Cardiac septum (tissue), 1 donor: ENCODE measurements at places on chromosomes 1 and 21. TPM values are rescaled to one million over a fixed set of nuclear protein-coding genes. Genes with fewer than 3 reads are reported as not detected.

NTMT2 gene
- 2.0 TPM for total RNA-seq

DNA sequence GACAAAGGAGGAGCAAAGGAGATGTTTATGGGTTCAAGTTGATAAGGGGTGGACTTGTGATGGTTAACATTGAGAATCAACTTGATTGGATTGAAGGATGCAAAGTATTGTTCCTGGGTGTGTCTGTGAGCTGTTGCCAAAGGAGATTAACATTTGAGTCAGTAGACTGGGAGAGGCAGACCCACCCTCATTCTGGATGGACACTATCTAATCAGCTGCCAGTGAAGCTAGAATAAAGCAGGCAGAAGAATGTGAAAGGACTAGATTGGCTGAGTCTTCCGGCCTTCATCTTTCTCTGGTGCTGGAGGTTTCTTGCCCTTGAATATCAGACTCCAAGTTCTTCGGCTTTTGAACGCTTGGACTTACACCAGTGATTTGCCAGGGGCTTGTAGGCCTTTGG is 98.7 kb upstream of the DAB1 start:
- no peak for DNase-seq

DNA sequence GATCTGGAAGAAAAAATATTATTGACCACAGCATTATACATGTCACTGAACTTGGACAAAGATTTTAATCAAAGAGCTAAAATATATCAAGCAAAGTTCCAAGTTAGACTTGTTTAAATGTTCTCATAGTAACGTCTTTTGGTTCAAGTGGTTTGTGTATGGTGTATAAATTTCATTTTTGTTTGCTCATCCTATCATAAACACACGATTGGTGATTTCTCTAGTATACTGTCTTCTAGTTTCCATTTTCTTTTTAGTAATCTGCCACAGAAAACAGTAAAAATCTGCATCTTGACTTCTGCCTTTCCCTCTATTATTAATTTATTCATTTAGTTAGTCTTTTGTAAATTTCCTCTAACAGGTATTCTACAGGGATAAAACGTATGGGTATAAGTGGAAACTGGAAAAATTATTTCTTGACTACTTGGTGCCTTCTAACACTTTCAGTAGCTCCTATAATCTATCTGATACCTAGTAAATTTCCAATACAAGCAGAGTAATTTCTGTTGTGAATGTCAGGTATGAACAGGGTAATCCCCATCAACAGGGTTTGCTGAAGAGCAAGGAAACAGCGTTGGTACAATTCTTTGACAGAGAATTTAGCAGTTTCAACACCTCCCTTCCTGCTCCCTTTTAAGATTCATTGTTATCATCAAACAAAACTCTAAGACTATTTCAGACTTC is 268.0 kb downstream of the PTPRC start:
- DNase-seq, result no peak

GRCh38 chr1:84366786-84367185 is 31.5 kb upstream of the DNASE2B start:
- DNase-seq, result no peak

DNA sequence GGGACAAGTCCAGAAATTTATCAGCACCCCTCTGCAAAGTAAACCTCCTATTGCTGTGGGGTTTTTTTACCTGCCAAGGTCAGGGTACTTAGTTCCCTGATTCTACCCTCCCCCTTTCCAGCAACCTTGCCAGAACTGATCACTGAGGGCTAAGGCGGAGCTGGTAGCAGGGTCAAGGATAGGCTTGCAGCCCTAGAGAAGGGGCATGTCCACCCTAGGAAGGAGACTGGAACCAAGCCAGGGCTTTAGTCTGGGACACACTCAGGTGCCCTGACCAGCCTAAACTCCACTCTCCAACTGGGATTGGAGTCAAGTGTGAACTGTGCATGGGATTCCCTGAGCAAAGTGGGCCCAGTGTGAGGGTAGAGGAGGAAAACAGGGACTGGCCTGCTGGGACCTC is 6.5 kb upstream of the SLC26A9 start:
- no peak for DNase-seq

DNA sequence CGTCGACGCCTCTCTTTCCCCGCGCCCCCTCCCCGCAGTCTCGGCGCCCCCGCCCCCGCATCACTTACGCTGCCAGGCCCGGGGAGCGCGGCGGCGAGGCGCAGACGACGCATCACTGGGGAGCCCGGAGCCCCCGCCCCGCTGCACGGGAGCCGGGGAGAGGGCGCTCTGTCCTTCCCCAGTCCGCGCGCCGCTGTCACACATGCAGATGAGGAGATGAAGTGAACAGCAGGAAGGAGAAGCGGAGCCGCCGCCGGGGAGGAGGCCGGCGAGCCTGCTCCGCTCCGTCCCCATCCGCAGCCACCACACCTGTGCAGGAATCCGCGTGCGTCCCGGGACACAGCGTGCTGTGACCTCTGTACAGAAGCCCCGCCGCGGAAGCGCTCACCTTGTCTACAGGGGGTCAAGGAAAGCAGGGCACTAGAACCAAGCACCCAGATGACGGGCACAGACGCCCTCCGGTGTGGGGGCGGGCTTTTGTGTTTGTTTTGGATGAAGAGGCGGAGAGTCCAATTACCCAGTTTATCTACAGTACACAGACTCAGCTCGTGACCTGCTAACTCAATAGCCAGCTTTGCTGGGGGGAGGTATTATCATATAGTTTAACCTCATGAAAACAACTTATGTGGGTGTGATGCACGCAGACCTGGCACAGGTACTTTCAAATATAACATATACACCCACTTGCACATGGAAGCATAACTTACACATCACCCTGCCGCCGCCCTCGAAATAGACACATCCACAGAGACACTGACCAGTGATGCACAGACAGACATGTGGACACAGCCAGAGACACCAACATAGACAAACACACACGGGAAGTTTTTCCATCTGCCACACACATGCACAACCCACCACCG is 12.4 kb downstream of the KLHDC8A start:
- no peak for DNase-seq

DNA sequence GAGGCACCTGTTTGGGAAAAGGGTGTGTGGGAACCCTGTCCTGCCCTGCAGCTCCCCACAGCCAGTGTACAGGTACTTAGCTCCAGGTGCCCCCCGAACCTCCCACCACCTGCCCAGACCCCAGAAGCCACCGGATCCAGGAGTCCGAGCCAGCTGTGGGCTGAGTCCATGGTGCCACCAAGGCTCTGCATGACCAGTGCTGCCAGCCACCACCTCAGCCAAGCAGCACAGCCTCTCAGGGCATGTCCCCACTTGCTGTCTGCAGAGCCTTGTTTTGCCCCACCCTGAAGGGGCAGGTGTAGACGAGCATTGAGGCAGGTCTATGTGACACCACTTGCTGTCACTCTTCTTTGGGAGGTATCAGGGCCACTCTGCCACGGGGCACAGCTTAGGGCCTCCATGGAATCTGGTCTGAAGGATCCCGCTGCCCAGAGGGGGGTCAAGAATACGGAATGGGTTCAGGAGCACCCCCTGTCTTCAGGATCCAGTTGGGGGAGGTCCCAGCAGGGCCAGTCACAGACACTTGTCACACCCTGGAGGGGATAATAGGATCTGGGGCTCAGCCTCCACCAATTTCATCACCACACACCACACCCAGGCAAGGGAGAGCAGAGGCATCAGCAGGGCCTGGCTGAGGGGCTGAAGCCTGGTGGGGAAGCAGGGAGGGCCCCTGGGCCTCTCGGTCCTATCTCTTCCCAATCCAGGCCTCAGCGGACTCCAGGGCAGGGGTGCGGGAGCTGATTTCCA is 27.7 kb downstream of the ARHGEF19 start:
- no peak for DNase-seq
